Activated T-cell treated with anti-CD3 and anti-CD28 coated beads for 24 hours (primary cell): ENCODE measurements at places on chromosomes 13 and 19.

DNA sequence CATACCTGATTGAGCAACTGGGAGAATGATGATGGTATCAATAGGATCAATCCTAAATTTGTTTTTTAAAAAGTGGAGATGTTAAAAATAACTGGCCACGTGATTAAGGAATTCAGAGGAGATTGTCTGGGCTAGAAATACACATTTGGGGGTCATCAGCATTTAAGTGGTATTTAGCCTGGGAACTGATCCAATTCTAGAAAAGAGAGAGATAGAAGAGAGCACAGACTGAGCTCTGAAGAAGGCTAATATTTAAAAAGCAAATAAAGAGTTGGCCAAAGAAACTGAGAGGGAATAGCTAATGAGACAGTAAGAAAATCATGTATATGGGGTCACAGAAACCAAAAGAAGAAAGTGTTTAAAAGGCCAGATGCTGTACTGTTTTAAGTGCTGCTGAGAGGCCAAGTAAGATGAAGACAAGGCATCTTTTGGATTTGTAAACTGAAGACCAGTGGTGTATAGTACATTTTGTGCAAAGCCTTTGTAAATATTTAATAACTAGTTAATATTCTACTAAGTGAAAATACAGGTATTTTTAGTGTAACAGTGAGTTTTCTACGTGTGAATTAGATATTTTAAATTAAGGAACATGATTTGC lies 40.2 kb downstream of the UBL3 start:
- no peak for DNase-seq

DNA sequence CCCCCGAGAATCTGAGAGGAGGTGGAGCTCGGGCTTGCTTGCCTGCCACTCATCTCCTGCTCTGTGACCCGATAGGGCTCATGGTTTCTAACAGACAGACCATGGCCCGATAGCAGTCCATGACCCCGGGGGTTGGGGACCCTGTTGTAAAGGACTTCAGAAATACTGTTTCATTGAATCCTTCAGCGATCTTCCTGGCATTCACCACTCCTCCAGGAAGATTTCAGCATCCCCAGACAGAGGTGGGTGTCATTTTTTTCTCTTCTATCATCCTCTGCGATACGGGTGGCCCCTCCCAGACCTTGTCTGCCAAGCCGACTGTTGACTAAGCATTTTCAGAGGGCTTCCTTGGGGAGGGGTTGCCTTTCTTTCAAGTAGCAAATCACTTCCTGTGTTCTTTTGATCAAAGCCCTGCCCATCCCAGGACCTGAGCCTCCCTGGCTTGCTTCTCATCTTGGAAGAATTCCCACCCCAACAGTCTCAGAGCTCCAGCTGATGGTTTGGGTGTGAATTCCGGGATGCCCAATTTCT lies 1.7 kb downstream of the MYO1F start:
- DNase-seq = no peak

DNA sequence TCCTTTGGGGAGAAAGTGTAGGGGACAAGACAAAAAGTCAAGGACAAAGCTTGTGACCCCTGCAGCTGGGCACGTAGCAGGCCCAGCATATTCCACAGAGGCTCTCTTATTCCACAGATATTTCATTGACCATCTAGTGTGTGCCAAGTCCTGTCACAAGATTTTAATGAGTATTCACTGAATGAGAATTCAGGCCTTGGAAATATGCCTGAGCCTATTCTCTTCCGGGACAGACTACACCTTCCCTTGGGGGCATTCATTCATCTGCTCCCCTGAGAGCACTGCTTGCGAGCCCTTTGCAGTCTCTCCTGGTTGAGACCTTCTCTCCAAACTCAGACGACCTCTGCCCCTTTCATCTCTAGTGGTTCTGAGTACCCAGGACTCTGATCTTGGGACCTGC lies 25.5 kb downstream of the ERICH6B start:
- no peak for DNase-seq

DNA sequence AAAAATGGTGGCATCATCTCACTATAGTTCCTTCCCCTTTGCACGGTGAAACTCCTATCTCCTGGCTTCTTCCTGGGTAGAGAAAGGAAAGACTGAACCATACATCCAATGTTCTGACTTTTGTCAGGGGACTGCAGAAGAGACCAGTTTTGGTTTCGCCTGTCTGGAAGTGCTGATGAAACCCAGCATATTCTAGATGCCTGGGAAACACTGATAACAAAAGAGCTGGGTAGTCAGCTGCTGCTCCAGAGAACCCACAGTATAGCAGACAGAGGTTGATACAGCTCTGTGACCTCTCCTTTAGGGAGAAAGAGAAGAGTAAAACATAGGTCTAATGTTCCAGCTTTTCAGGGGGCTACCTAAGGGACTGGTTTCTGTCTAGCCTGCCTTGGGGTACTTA lies 695.3 kb downstream of the DIAPH3 start:
- DNase-seq = no peak

DNA sequence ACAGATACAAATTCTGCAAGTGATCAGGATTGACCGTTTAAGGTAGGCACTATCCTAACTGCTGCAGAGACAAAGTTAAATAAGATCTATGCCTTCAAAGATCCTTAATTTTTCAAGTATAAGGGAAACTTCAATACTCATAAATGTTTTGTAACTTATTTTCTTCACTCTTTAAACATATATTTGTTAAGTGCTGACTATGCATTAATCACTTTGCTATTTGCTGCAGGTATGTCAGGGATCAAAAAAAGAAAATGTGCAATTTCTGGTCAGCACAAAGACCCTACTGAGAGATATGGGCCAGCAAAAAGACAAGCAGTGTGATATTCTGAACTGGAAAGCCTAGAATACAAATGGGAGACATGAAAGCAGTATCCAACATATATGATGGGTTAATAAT lies 756.1 kb upstream of the PCDH9 start:
- DNase-seq = no peak

GRCh38 chr19:13056052-13056660 lies 46.5 kb downstream of the LYL1 start:
- DNase-seq = no peak

- DNase-seq = no peak
Measured at GRCh38 chr13:41944635-41945397, 16.1 kb downstream of the VWA8 start.

GRCh38 chr13:83879431-83880171 lies 2.7 kb downstream of the SLITRK1 start:
- no peak for DNase-seq

- no peak for DNase-seq
Measured at GRCh38 chr19:2495130-2495641, 19.3 kb downstream of the GADD45B start.

- DNase-seq = no peak
Measured at GRCh38 chr13:77565635-77566034, 30.1 kb downstream of the SCEL start.

DNA sequence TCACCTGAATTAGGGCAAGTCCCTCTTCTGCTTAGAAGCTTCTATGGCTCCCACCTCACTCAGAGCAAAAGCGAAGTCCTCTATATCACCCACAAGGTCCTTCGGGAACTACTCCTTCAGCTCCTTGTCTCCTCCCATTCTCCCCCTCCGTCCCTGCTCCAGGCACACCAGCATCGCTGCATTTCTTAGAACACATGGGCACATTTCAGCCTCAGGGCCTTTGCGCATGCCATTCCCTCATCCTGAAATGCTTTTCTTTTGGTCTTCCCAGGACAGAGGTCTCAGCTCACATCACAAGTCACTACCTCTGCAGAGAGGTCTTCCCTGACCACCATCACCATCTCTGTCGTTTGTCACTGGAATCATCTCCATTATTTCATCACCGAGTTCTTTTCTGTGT lies 4.0 kb downstream of the S1PR5 start:
- DNase-seq = no peak

DNA sequence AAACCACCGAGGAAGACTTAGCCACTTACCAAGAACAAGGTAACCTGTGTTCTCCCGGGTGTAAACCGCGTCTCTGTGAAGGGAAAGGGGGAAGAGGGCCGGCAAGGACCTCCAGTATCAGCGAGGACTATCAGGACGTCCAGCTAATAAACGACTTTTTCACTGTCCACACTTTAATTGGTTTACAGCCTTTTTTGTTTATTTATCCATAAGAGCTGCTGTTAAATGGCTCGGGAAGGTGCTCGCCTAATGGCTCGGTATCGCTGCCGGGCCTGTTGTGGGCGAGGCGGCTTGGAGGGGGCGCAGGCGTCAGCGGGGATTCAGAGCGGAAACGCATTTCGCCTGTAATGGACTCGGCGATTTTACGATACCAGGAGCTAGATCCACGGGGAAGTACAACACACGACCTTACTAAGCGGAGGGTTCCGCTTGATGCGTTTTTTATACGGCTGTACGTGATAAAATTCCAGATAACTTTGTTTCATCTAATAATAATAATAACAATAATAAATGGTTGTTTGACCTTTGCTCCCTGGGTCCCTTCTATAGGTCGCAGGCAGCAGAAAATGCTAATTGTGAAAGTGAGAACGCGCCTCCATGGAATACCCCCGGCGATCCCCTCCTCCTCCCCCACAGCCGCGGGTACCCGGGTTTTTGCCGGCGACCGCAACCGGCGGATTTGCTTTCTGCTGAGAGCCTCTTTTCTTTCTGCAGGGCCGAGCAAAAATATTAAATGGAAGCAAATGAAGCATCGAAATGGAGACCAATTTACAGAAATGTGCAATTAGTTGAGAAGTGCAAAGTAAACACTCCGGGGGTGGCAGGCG lies 2.5 kb upstream of the PDX1 start:
- no peak for DNase-seq

- peak; percentile 60 for DNase-seq
Measured at GRCh38 chr19:35248310-35249145, at the start of gene LSR. Gene LSR (plus strand): TSS chr19:35249002. CDS start chr19:35249023, 21 bp downstream.

GRCh38 chr13:77298426-77298825 lies 28.5 kb downstream of the MYCBP2 start:
- DNase-seq = no peak
